NCI-H1417 (cell line): ENCODE measurements at places on chromosomes 3 and 15.

DNA sequence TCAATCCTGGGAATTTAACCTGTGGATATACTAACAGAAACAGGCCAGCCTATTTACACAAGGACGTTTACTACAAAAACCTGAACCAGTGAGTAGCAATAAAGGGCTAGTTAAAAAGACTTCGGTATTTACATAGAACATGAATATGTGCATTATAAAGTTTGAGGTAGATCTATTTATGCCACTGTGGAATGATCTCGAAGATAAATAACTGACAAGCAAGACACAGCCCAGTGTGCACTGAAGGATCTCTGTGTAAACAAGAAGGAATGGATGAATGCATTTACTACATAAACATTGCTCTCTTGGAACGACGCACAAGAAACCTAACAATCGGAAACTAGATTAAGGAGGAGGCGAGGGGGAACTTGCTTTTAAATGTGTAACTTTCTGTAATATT, 132.0 kb upstream of the NSMCE3 start:
- no peak for DNase-seq

DNA sequence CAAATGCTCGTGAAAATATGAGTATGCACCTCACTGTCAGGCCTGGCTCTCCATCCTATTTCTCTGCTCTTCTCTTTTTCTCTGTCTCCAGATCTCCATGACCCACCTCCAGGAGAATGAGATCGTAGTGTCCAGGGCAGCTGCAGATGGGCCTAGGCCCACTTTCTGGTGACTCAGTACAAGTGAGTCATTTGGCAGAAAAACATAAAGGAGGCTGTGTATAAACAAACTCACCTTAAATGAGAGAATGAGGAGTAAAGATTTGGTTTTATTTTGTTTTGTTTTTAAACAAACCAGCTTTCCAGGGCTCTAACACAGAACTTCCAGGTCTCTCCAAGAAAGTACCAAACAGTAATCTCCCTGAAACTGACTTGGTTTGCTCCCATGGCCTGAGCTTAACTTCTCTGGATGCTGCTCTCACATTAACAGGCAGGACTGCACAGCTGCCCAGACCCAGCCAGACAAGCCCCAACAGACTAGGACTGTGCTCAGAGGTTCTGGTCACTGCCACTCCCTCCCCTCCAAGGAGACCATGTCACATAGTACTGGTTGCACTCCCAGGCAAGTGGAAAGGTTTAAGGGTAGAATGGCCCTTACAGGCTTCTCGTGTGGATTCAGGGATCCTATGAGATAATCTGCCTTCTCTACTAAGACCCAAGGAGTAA, 1.5 kb upstream of the HEG1 start:
- no peak for DNase-seq

GRCh38 chr15:73392025-73392424, 23.3 kb upstream of the HCN4 start:
- DNase-seq: no peak

GRCh38 chr15:87707566-87708130, 548.9 kb downstream of the NTRK3 start:
- DNase-seq: no peak

- DNase-seq: no peak
Measured at GRCh38 chr3:122057671-122058070, 2.5 kb downstream of the CD86 start.
